ENCODE measurements at places on chromosomes 13 and 19.

GRCh38 chr19:42436006-42436405 lies 6.7 kb downstream of the CXCL17 start:
- DNase-seq: no peak

GRCh38 chr13:57641051-57641450 lies 9.5 kb downstream of the PCDH17 start:
- no peak for DNase-seq

GRCh38 chr13:99507054-99507453 lies 5.8 kb downstream of the TM9SF2 start:
- no peak for DNase-seq

- no peak for DNase-seq
These were observed 256.4 kb upstream of the SOX21 start for GRCh38 chr13:94968757-94969086.

GRCh38 chr13:103510007-103510535 lies 443.9 kb upstream of the SLC10A2 start:
- DNase-seq: no peak

GRCh38 chr13:29756506-29756905 lies 93.9 kb downstream of the UBL3 start:
- DNase-seq: no peak

GRCh38 chr19:31678421-31678820 lies 329.2 kb upstream of the TSHZ3 start:
- no peak for DNase-seq

DNA sequence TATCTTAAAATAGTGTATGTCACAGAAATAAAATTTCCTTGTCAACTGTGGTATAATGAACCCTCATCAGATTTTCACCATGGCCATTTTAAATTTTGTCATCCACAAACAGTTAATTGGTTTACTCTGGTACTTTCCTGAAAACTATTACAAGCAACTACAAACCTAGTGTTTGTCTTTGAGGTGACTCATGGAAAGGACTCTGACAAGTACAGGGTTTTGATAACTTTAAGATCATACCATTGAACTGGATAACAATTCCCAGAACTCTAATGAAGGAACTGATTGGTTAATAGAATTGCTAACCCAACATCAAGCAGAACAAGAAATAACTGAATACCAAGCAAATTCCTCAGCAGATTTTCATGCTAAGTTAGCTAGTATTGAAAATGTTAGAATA lies 237.7 kb upstream of the IPO5 start:
- DNase-seq: no peak

DNA sequence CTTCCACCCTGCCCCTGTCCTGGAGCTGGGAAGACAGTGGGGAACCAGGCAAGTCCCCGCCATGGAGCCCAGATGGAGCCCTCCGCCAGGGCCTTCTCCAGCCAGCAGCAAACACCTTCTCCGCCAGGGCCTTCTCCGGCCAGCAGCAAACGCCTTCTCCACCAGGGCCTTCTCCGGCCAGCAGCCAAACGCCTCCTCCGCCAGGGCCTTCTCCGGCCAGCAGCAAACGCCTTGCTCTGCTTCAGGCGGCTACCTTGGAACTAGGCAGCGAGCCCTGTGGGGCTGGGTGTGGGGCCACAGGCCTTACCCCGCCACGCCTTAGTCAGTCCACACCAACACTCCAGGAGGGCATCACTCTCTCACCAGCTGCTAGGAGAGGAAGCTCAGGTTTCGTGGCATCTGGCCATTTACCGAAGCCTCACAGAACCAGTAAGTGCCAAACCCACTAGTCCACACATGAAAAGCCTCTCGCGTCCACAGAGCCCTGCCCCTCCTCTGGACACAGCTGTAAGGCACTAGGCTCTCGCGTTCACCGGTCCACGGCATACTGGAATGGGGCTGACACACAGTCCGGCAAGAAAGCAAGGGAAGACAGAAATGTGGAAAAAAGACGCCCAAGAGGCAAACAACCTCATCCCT lies 41.0 kb downstream of the MLLT1 start:
- DNase-seq: no peak

DNA sequence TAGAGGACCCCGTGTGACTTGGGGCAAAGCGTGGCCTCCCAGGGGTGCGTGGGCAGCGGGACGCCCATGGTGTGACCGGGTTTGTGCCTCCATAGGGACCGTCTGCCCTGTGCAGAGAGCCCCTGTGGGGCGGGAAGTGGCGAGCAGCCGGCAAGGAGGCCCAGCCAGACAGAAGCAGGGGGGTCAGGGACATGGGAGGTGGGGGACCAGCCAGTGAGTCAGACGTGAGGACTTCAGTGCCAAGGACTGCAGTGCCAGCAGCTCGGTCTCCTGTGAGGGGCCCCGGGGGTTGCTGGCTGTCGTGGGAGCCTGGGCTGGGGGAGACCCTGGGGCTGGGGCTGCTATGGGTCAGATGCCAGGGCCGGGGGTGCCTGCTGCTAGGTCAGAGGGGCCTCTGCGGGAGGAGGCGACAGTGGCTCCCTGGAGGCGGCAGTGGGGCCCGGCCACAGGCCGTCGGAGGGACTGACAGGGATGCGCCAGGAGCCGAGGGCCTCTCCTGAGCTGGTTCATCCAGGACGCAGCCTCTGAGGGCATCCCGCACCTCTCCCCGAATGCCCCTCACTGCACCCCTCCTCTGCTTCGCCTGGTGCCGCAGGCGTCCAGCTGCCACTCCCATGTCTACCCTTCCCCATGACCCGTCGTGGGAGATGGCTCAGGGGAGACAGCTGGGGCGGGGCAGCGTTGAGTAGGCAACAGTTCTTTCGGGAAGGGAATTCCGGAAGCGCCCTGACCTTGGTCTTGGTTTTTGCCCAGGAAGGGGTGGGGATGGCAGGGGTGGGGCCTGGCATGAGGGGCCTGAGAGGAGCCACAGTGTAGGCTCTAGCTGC lies 80.0 kb downstream of the KDM4B start:
- DNase-seq: no peak

- DNase-seq: no peak
These were observed 5.6 kb upstream of the DPF1 start for GRCh38 chr19:38229585-38230073.

GRCh38 chr13:44790289-44790688 lies 199.0 kb downstream of the NUFIP1 start:
- no peak for DNase-seq

DNA sequence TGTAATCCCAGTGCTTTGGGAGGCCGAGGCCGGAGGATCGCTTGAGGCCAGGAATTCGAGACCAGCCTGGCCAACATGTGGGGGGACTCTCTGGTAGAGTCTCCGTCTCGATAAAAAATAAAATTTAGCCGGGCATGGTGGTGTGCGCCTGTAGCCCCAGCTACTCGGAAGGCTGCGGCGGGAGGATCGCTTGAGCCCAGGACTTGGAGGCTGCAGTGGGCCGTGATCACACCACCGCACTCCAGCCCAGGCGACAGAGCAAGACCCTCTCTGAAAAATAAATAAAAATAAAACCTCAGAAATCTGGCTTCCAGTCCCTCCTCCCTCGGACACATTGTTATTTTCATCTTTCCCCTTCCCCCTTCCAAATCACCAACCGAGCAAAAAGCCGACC lies 332 bp downstream of the IRGQ start:
- DNase-seq: no peak

DNA sequence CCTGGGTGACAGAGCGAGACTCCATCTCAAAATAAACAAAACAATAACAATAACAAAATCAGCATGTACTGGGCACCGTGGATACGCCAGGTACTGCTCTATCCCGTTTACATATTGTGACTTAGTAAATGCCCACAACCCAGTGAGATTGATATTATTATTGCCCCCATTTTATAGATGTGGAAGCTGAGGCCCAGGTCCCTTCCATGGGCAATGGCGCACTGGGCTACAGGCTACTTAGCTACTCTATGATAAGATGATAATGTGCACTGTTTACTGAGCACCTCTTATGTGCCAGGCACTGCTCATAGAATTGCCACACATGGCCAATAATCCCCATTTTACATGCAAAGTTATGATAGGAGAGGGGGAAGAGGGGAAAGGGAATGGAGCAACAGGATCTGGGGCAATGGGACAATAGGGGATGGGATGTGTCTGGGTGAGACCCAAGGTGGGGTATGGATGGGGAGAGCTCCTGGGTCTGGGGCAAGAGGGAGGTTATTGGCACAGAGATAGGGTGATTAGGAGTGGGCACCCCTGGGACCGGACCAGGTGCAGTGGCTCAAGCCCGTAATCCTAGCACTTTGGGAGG lies 5.4 kb downstream of the KCNN4 start:
- no peak for DNase-seq

DNA sequence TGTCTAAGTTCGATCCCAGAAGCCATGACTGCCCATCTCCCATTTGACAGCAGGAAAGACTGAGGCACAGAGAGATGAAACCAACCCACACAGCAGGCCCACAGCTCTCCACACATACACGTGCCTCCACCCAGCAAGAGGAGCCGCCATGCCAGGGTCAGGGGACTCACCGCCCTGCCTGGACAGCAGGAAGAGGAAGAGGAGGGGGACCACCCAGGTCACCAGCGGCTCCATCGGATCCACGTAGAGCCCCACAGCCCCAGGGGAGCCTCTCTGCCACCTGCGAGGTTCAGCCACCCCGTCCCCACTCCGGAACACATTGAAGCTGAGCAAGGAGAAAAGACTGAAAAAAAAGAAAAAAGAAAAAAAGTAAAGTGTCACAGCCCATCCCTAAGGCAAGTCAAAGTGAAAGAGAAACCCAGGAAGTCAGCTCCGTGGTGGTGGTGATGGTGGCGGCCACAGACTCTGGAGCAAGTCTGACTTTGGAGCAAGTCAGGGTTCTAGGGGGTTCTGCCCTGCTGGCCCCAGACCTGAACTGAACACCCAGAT lies at the start of gene IL12RB1:
TSS of gene IL12RB1 (minus strand) at position 345 of the 549 bp plus-strand sequence. CDS start at position 234, 111 bp downstream.
- no peak for DNase-seq

- no peak for DNase-seq
These were observed 546 bp downstream of the UBXN6 start for GRCh38 chr19:4456843-4457653.

DNA sequence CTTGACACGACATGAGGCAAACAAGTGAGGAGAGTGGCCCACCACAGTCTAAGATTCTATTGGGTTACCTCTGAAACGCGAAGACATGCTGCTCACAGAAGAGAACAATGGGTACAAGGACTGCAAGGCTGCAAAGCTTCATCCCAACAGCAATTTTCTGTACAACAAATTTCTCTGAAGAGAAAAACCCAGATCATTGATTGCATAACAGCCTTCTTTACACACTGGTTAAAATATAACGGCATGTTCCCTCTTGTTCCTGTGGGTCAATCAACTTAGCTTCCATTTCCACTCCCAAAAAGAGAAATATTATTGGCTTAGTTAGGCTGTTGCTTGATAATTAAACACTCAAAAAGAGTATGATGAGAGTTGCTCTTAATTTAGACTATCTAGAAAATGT lies at the start of gene CPB2:
TSS of gene CPB2 (minus strand) at position 166 of the 400 bp plus-strand sequence. CDS start at position 142, 24 bp downstream.
- no peak for DNase-seq

DNA sequence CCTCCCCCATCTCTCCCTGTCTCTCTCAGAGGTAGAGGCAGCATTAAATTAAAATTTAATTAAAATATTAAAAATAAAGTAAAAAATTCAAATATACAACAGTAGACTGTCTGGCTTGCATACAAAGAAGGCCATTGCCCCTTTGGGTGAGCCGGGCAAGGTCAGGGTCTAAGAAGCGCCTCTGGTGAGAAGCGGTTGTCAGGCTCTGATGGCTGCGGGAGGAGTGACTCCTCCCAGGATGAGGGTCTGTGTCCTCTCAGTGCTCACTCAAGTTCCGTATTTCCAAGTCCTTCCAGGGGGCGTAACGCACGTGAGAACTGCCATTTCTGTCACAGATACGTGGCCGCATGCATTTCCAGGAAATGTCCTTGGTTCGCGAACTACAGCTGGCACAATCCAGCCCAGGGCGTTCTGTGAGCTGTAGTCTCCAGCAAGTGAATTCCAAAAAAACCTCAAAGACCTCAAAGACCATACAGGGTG lies 737 bp upstream of the ZNF181 start:
- no peak for DNase-seq

GRCh38 chr19:38718747-38719543 lies 25.3 kb downstream of the CAPN12 start:
- DNase-seq: no peak

DNA sequence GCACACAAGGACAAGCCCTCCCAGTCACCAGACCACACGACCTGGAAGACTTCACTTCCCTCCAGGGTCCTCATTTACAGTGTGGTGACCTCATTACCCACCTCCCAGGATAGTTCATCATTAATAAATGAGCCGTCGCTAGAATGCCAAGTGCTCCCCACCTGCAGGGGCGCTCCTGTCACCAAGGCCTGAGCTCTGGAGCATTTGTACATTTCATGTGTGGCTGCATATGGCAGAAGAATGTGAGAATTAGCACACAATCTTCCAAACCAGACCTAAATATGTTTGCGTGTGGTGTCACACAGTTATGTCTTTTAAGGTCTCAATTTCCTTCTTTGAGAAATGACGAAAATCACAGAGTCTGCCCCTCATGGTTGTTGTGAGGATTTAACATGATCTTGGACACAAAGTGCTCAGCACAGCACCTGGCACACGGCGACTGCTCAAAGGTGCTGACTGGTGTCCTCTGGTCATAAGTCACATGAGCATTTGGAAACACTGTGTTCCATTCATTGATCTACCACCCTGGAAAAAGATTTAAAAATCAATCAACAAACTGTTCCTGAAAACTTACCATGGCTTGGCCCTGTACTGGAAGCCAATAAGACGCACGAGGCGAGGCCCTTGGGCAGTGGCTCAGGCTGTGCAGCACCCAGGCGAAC lies 150.6 kb upstream of the SPACA7 start:
- DNase-seq: no peak

- no peak for DNase-seq
These were observed 4.8 kb downstream of the EMP3 start for GRCh38 chr19:48330012-48330681.

- no peak for DNase-seq
These were observed 12.1 kb upstream of the FCGBP start for GRCh38 chr19:39946532-39946931.

DNA sequence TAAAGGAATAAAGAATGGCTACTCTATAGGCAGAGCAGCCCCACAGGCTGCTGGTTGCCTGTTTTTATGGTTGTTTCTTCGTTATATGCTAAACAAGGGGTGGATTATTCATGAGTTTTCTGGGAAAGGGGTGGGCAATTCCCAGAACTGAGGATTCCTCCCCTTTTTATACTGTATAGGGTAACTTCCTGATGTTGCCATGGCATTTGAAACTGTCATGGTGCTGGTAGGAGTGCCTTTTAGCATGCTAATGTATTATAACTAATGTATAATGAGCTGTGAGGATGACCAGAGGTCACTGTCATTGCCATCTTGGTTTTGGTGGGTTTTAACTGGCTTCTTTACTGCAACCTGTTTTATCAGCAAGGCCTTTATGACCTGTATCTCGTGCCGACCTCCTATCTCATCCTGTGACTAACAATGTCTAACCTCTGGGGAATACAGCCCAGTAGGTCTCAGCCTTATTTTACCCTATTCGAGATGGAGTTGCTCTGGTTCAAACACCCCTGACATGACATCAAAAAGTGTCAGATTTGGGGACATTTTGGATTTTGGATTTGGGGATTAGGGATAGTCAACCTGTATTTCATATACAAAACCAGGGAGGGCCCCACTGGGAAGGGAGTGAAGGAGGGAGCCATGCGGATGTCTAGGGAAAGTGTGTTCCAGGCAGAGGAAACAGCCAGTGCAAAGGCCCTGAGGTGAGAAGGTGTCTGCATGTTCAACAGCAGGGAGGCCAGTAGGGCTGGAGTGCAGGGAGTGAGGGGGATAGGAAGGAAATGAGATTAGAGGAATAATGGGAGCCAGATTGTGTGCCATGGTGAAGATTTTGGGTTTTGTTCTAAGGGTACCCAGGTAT lies 10.9 kb downstream of the FXYD5 start:
- DNase-seq: no peak

Data from epithelial cell of prostate (primary cell).